GM06990 (cell line): ENCODE measurements at places on chromosomes 1 and 21.

DNA sequence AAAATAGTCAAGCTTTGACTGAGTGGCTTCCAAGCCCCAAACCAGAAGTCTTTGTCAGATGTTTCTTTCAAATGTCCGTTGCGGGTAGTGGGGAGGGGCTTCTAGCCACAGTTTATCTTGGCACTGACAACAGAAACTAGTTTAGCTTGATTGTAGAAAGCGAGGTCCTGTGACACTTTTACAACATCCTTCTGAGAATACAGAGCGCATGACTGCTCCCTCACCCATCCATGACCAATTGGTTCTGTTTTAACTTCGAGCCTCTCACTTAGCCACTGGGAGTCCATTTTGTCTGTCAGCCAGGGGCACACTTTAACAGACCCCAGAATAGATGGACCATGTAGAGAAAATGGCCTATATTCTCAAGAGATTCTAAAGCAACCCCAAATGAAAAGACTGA, 199.2 kb upstream of the ST6GALNAC5 start:
- DNase-seq: peak; percentile 28

DNA sequence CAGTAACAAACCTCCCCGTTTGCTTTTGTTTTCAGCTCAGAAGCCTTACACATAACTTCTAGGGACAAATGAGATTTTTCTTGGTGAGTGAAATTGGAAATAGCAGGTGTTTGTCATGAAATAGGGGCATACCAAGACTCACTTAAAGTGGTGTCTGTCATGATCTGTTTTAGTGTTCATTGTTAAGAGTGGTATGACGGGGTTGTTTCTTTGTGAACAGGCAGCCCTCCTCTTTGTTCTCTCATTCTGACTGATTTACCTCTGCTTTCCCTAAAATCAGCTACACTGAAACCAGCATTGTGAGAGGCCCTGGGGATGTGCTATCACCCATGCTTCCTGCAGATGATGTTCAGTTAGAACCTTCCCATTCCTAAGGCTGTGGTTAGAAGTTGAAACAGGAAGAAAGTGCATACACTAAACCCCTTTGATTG, 2.5 kb upstream of the ERO1B start:
- peak; percentile 81 for DNase-seq

- no peak for DNase-seq
Observed at GRCh38 chr1:107135463-107135862, 5.4 kb upstream of the NTNG1 start.

DNA sequence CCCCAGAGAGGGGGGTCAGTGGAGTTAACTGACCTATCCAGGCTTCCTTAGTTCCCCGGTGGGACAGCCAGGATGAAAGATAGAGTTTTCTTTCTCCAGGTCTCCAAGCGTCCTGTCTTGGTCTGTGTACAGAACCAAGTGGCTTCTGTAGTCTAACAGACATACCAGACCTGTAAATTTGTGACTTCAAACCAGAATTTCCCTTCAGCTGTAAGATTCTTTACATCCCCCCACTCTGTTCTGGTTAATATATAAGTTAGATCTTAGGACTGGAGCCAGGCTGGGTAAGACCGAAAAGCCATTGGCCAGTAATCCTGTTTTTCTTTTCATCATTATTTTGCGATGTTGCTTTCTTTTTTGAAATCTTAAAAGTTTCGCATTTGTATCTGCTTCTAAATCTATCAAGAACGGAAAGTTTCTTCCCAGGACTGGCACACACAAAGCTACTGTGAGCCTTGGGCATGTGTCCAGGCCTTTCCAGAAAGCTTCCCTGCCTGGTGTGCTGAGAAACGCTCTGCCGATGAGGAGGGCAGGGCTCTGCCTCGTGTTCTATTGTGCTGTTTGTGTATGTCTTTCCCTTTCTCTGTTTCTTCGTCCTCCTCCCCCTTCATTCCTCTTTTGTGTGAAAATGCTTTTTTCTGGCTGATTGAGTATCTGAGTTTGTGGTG, 72.3 kb downstream of the RGL1 start:
- DNase-seq: no peak

- DNase-seq: no peak
Observed at GRCh38 chr1:46714976-46715375, 3.9 kb downstream of the EFCAB14 start.

DNA sequence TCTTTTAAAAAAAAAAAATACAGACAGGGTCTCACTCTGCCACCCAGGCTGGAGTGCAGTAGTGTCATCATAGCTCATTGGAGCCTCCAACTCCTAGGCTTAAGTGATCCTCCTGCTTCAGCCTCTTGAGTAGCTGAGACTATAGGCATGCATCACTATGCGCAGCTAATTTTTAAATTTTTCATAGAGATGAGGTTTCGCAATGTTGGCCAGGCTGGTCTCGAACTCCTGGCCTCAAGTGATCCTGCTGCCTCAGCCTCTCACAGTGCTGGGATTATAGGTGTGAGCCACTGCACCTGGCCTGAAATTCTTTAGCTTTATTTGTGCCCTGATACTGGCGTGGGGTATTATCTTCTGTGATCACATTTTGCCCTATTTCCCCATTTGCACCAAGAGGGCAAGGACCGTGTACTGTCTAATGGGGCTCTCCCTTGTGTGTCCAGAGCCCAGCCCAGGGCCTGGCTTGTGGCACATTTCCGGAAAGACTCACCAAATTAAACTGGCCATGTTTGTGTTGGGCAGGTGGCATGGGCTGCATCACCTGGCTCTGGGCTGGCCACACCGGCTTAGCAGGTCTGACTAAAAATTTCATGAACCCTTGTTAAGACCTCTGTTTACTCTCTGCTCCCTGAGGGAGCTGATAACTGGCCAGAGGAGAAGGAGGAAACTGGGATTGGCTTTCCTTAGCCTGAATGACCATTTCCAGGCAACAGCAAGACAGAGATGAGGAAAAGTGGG, 32.2 kb downstream of the TRIM62 start:
- DNase-seq: no peak

DNA sequence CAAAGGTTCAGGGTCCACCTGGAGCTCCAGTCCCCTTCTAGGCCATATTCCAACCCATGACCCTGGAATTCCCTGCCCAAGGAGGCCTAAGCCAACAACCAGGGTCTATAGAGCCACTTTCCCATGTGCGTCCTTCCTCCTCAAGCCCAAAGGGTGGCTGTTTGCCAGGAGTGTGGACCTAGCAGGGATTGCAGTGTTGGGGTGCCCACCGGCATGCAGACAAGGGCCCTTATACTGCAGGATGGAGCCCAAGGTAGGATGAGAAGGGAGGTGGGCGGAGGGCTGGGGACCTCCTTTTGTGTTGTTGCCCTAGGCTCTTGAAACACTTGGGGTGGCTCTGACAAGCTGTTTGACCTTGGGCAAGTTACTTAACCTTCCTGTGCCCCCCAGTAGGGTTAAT, 19.7 kb upstream of the ADGRB2 start:
- no peak for DNase-seq

- no peak for DNase-seq
Observed at GRCh38 chr1:113745425-113745824, 13.9 kb downstream of the PHTF1 start.

- no peak for DNase-seq
Observed at GRCh38 chr1:50704126-50704525, 255.9 kb downstream of the FAF1 start.

DNA sequence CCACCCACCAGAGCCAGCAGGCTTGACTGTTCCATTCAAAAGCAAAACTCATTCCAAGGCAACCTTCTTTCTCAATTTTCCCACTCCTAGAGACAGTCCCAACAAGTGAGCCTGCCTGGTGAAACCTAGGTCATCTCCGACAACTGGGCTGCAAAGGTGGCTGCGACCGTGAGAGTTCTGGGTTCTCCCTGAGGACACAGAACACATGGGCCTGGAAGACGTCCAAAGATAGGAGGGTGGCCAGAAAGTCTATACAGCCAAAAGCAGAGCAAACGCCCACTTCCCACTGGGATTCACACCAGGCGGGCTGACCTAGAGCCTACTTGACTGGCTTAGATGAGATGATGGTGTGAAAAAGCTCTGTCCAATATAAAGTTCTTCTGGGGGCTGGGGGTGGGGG, 90.2 kb upstream of the GRIK3 start:
- no peak for DNase-seq

- DNase-seq: no peak
Observed at GRCh38 chr1:32798679-32799416, 18.3 kb downstream of the YARS1 start.

DNA sequence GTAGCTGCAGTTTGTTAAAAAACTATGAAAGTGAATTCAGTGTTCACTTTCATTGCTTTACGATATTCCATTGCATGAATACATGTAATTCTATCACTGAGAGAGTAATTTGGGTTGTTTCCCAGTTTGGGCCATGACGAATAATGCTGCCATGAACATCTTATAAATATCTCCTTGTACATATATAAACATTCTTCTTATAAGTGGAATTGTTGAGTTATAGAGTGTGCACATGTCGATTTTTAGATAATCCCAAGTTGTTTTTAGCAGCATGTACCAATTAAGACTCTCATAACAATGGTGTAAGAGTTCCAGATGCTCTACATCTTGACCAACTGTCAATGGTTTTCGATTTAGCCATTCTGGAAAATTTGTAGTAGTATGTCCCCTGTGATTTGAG, 40.9 kb downstream of the ALG6 start:
- no peak for DNase-seq

GRCh38 chr1:41521766-41522165, 37.3 kb upstream of the EDN2 start:
- DNase-seq: no peak

GRCh38 chr1:29832471-29832870, 596.1 kb downstream of the PTPRU start:
- no peak for DNase-seq

DNA sequence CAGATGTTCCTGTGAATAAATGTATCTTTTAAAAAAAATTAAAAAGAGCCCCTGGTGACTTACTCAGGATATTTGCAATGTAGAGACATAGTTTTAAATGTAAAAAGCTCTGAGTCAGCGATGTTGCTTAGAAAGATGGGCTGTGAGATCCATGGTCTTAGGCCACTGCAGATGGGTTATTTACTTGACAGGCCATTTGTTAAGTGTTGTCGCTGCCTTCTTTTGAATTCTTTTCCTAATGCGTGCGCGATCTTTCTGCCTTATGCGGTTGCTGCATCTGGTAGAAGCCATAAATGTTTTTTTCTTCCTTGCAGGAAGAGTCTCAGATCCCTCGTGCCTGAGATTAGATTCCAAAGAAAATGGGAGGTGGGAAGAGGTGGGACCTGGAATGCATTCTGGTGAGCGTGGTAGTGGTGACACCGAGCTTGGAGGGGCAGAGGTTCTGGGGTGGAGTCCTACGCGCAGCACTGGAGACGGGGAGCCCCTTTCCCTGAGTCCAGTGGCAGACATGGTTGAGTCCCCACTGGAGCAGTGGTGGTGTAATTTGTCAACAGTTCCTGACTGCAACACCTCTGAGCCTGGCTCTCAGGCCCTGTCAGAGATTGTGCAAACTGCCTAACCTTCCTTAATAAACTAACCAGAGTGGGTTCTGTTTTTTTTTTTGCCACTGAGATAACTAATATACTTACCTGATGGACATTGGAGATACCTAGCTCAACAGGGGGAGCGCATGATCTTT, 197.2 kb downstream of the HHAT start:
- DNase-seq: no peak
